ENCODE measurements at places on chromosomes 7 and 10.
A peak's percentile ranks its signal among the peaks of the same experiment; 100 is the strongest.

- DNase-seq: no peak
These were observed 54.5 kb downstream of the PIP4K2A start for GRCh38 chr10:22659866-22660265.

DNA sequence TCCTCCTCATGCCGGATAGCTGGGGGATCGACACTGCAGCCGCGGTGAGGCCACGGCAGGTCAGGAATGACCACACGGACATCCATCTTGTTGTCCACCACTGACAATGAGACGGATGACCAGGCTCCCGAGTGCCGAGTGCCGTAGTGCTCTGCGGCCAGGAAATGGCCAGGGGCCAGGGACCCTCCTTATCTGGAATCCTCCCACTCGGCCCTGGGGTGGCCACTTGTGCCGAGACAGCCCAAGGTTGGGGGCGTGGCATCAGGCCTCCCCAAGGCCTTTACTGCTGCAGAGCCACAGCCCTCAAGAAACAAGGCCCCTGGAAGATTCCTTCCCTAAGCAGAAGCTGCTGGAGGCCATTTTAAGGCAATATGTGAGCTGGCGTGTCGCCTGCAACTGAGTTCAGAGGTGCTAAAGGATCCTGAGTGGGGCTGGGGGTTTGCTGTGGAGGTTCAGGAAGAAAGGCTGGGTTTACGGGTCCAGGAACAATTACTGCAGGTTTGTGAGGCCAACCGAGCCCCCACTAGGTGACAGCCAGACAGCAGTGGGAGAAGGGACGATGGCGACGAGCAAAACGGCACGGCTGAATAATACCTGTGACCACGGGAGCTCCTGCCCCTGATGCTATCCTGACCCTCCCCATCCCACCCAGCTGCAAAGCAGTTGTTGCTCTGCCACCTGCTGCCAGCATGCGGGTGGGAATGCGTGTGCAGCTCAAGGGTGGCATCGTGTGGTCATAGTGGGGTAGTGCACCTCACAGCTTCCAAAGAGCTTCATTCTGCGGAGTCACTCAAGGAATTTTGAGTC, 31.6 kb upstream of the LEP start:
- DNase-seq: peak; percentile 85

DNA sequence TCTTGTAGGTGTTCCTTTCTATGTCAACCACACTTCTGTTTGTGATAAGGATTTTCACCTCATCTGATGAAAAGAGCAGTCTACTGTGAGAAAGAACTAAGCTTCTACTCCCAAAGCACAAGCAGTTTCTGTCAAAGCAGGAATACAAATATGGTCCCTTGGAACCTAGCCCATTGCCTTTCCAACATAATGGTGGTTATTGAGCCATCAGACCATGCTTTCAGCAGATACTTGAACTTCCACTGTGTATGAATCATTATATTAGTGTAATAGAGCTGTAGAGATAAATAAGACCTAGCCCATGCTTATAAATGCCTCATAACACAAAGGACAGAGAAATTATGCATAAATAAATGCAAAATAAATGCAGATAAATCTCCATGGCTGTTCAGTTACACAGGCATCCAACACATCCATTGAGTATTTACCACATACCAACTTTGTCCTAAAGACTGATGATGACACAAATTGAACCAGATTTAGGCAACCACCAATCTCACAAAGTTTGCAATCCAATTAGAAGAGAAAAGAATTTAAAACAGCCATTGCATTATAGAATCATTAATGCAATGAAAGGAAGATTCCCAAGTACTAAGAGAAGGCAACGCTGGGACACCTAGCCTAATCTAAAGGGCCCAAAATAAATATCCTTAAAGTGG, 729.4 kb upstream of the C7orf33 start:
- DNase-seq: no peak

- no peak for DNase-seq
These were observed 563.4 kb downstream of the ACTR3B start for GRCh38 chr7:153322991-153323390.

GRCh38 chr10:102509387-102509786, 5.6 kb downstream of the SUFU start:
- no peak for DNase-seq
